ENCODE measurements at places on chromosomes 2 and 18. TPM values are rescaled to one million over a fixed set of nuclear protein-coding genes. Genes with fewer than 3 reads are reported as not detected.
A peak's percentile ranks its signal among the peaks of the same experiment; 100 is the strongest.

DNA sequence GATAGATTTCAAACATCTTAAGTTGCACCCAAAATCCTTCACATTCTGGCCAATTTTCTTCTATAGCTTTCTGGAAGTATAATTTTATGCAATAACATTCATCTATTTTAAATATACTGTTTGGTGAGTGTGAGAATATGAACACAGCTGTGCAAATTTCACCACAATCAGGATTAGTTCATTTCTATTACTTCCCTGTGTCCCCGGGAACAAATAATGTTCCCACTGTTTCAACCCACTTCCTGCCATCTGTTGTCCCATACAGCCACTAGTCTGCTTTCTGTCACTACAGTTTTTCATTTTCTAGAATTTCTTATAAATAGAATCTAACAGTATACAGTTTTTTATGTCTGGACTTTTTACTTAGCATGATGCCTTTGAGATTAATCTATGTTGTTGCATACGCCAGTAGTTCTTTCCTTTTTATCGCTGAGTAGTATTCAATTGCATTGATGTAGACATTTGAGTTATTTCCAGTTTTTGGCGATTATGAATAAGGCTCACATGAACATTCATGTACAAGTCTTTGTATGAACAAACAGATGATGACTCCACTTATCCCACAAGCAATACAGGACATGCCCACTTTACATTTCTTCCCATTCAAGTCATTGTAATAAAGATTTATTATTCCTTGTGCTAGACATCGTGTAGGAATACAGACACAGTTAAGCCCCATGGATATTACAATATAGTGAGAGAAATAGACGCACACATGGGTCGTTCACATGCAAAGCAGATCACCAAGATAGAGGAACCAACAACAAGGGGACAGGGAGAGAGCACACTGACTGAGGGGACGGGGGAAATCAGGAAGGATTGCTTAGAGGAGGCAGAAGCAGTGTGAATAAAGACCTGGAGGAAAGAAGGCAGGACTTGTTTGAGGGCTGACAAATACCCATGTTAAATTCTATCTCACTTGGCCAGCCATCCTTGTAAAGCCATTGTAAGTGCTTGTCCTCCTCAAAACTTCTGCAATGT, 72.9 kb upstream of the PAX8 start:
- no peak for DNase-seq

DNA sequence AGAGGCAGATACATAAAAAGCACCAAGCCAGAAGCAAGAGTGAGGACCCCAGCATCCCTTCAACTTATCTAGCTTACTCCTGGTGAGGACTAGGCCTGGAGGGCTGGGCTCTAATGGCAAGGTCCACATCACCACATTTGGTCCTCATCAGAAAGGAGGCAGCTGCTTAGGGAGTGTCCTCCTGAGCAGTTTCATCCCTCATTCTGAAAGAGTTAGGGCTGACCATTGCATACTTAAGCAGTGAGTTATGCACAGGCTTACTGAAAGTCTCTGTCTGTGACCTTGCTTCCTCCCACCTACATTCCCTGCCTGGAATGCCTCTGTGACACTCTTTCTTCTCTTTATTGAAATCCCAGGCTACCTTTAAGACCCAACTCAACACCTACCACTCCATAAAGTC, 301.8 kb upstream of the ACVR2A start:
- DNase-seq, result no peak

- DNase-seq, result peak; percentile 25
Observed at GRCh38 chr2:224957540-224958461, 84.5 kb downstream of the DOCK10 start.

DNA sequence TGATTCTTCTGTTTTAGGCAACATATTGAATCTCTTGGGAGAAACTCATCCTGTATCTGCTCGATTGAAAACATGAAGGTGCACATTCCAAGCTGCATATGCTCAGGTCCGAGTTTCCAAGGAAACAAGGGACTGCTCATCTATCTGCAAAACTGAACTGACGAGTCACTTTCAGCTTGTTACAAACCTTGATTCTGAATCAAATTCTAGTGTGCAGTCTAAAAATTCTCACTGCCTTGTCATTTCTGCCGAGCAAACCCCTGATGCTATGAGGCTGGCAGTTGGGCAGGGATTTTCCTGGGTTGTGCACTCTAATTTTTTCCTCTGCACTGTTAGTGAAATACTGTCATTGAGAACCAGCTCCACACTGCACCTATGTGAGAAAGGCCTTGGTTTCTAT, 101.3 kb upstream of the ETAA1 start:
- DNase-seq, result no peak

DNA sequence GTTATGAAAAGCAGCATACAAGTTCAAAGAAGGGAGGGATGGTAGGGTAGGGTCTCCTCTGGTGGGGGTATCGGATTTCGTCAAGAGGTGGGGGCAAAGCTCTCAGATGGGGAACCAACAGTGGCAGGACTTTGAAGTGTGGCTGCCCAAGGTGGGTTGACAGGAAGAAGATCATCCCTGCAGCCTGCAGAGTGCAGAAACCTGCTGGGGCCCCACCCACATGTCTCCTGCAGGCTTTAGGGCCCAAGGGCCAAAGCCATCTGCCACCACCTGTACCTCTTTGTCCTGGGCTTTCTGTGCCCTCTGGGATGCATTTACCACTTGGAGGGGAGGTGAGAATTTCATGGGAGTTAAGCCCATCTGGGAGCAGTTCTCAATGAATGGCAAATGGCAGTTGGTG, 42.7 kb downstream of the KCNF1 start:
- DNase-seq, result no peak

DNA sequence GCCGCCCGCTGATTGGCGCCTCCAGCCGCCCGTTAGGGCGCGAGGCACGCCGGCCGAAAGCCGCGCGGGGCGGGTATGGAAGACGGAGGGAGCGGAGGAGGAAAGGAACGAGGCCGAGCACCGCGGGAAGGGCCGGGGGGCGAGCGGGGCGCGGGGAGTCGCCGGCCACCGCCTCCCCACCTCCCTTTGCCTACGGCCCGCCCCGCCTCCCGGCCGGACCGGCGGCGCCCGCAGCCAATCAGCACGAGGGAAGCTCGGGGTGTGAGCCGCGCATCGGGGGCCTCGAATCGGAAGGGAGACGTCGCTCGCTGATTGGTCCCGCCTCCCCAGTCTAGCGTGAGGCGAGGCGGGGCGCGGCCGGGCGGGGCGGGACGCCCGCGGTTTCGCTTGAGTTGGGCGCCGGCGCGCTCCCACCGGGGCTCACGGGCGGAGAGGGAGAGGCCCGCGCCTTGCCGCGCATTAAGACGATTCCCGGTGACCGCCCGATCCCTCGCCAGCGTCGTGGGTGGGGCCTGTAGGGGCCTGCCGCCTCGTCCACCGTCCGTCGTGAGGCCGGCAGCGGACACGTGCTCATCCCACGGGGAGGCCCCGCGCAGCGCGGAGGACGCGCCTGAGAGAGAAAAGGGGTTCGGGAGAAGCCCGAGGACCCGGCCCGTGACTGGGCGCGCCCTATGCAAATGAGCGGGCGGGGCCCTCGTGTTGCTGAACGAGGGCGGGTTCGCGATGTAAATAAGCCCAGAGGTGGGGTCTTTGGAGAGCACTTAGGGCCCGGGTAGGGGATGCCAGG, 665 bp upstream of the SMAD2 start:
- peak; percentile 96 for DNase-seq

GRCh38 chr18:69954719-69955480, 7.2 kb upstream of the CD226 start:
- DNase-seq, result no peak

DNA sequence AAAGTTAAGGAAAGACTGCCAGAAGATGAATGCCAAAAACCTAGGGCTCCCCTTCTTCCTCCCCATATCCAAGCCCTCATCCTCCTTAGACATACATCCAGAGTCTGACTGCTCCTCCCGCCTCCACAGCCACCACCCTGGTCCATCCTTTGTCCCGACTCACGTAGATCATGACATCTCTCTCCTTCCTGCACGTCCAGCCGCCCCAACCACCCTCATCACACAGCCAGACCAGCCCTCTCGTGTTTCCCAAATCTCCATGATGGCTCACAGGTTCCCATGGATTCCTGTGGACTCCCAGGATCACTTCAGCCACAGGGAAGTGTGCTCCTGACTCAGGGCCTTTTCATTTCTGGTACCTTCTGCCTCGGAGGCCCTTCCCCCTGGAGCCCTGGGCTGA, 47.8 kb upstream of the CAB39 start:
- DNase-seq, result no peak

DNA sequence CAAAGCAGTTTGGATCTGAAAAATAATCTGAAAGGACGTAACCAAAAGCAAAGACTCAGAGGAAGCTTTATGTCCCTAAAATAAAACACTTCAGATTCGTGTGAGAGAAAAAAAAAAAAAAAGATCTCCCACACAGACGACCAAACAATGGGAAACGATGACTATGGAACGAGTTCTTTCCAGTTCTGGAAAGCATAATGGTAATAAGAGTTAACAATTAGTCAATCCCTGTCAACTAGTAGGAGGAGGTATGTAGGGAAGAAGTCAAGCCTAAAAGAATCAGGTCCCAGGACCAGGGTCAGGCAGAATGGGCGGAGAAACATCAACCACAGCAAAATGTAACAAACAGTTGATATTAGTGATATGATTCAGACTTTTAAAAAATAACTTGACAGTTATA, 170.3 kb upstream of the SETBP1 start:
- DNase-seq, result no peak

- no peak for DNase-seq
Observed at GRCh38 chr2:190695739-190696138, 46.9 kb downstream of the NAB1 start.

DNA sequence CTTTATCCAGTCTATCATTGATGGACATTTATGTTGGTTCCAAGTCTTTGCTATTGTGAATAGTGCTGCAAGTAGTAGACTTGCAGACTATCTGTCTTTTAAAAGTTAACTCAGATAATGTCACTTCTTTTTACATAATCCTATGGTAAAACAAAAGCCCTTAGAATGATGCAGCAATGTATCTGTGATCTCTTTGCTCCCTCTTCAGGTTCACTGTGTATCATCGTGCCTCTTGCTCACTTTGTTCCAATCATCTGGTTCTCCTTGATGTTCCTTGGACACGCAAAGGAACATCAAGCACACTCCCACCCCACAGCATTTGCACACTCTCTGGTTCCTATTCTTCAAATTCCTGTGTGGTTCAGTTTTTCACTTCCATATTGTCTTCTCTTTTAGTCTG, 472.5 kb upstream of the ZNF804A start:
- DNase-seq, result no peak

DNA sequence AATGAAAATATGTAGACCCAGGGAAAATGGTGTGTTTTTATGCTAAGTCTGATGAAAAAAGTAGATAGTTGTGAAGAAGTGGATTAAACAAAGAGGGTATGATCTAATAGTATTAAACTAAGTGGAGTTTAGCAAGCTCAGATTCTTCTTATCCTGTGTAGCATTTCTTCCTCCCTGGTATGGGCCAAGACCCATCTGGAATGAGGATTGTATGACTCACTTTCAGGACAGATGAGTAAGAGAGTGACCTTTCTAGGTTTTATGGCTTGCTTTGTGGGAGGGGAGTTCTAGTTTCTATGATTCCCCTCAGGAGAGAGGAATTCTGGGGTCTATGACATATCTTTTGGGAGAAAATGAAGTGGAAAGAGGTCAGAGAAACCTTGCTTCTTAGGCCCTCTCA, 550.1 kb downstream of the SPAG16 start:
- DNase-seq, result no peak

The CDH2 gene
- total RNA-seq, result 11.0 TPM

The AUP1 gene
- 129 TPM for total RNA-seq

The SFTPB gene
- 2.2 TPM for total RNA-seq

The EIF2AK2 gene
- 27.5 TPM for total RNA-seq

The SULT1C2 gene
- total RNA-seq, result 10.5 TPM

The NAT8 gene
- not detected for total RNA-seq
